RCC 7860 (cell line): ENCODE measurements at places on chromosomes 2 and 18.

- no peak for DNase-seq
These were observed 191.4 kb downstream of the NRXN1 start for GRCh38 chr2:50840341-50841124.

DNA sequence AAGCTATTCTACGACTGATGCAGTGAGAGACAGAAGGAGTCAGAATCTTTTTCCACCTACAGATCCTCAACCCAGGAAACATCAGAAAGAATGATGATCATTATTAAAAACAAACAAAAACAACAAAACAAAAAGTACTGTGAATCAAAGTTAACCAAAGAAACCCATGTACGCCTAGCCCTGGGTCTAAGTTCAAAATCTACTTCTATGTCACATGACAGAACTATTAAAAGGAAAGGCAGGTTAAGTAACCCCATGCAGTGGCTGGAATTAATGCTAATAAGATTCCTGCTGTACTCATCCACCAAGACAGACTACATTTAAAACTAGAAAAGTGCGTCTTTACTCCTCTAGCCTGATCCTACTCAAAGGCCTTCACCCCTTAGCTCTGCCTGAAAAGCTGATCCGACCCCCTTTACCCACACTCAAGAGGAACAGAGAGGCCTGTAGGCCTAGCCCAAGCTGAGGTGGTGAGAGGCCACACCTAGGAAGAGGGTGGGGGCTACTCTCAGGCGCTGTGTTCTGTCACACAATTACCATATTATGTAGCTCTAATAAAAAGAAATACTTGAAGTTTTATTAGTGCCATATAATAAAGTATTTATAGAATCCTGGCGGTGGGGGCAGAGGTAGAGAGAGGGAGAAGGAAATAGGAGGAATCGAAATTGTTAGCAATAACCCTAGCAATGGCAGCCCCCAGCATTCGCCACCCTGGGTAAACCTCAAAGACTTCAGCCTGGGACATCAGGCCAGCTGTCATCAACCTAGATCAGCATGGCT, 37.1 kb downstream of the NHEJ1 start:
- no peak for DNase-seq

- peak; percentile 44 for DNase-seq
These were observed 208.7 kb downstream of the ICOS start for GRCh38 chr2:204145263-204145751.

DNA sequence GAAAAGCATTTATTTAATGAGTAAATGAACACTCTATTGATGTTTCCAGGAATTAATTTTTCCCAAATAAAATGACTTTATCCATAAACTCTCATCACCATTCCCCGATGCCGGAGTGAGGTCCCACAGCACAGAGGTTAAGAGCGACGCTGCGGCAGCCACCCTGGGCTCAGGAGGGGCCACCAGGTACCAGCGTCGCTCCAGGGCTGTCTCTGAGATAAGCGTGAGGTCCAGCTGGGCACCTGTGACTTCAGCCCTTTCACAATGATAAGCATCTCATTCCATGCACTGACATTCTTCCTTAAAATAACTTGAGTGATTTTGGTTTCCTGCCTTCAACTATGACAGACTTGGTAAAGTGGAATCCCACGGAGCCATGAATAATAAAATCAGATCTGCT, 182.1 kb downstream of the TWIST2 start:
- DNase-seq = no peak

GRCh38 chr2:205580212-205580987, 101.9 kb upstream of the NRP2 start:
- no peak for DNase-seq

DNA sequence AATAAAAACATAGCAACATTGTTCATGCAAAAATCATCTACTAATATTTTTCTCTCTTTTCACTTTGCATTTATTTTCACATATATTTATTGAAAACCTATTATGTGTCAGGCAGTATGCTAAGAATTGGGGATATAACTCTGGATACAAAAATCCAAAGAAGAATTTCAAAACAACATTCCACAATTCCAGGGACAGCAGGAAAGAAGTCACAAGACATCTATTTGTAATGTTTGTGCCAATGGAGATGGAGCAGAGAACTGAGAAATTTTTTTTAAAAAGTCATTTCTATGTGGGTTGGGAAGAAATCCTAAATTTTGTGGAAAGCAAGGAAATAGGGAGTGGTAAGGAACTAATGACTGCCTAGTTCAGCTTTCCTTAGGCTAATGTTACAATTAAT, 128.6 kb upstream of the TLK1 start:
- no peak for DNase-seq

GRCh38 chr2:28526527-28527132, 30.8 kb downstream of the PLB1 start:
- DNase-seq = no peak

DNA sequence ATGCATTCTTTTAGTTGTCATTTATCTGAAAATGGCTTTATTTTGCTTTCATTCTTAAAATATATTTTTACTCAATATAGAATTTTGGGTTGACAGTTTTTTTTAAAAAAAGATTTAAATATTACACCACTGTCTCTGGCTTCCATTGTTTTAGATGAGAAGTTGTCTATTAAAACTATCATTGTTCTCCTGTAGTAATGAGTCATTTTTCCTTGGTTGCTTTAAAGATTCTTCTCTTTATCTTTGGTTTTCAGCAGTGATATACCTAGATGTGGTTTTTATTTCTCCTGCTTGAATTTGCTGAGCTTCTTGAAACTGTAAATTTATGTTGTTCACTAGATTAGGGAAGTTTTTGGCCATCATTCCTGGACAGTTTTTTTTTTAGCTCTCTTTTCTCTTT, 26.7 kb upstream of the DLX2 start:
- no peak for DNase-seq

- DNase-seq = no peak
These were observed 178.6 kb downstream of the NEDD4L start for GRCh38 chr18:58222432-58223125.
